ENCODE measurements at places on chromosomes 1 and 21.

- no peak for DNase-seq
Observed at GRCh38 chr1:82094136-82094535, 293.4 kb downstream of the ADGRL2 start.

DNA sequence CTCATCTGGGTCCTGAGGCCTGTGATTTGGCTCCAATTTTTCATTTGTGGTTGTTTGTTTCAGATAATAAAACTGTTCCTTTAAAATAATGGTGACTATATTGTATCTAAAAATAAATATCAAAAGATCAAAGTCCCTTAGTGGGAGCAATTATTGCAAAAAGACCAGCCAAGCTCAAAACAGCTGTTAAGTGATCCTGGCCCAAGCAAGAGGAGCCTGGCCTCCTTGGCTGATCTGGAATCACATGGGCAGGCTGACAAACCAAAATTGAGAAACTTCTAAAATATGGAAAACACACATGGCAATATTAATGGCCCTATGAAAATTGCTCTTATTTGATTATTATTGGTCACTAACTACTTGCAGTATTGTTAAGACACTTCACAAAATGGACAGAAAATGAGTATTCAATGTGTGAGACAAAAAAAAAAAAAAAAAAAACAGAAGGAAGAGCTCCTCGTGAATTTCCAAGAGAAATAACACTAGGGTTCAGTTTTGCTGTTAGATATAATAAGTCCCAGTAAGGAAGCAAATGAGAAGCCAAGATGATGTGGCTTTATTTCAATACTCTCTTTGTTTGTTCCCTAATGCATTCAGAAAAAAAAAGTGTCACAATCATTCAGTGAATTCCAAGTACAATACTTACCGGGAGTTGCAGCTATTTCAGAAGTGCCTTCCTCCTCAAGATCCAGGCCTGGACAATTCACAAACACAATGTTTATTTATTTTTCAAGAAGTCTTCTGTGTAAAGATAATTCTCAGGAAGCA is 105.1 kb downstream of the SEC16B start:
- no peak for DNase-seq

DNA sequence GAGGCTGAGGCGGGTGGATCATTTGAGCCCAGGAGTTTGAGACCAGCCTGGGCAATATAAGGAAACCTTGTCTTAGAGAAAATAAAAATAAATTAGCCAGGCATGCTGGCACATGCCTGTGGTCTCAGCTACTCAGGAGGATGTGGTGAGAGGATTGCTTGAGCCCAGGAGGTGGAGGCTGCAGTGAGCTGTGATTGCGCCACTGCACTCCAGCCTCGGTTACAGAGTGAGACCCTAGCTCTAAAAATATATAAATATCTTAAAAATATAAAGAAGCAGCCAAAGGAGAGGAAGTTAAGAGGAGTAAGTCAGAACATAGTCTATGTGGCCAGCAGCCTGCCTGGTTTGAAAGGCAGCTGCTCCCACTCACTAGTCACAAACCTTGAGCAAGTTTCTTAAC is 4.5 kb upstream of the IL10RB start:
- DNase-seq = no peak

DNA sequence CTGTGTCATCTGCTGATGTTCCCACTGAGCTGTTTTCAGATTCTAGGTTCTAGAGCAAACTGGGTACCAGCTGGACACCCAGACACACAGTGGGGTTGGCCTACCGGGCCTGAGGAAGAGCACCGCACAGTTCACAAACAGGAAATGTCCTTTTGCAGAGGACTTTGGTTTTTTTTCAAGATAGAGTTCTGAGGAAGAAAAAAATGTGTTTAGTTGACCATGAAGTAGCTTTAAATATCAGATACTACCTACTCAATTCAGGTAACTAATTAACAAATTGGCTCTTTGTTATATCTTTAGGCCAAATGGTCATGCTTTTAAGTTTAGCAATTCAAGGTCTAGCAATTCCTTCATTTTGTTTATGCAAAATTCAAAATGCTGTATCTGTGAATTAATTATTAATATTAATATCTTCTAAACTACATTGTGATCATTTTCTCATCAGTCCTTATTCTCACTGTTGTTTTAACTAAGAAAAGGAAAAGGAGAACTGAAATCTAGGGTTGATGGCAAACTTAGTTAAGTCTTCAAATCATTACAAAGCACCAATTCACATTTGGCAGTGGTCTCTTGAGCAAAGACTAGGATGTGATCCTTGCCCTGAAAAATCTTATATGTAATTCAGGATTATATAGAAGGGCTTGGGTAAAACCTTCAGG is 17.2 kb upstream of the NCF2 start:
- no peak for DNase-seq

DNA sequence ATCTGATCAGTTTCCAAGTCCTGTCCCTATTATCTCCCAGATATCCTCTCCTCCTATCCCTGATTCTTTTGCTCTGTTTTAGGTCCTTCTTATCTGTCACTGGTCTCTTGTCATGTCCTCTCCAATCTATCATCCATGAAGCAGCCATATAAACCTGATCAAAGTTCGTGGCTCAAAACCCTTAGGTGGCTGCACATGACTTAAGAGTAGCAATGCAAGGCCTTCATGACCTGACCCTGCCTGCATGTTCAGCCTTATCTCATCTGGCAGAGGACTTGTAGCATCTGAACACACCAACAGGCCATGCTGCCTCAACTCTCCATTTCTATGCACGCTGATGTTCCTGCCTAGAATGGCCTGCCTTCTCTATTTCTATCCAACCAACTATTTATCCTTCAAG is 65.2 kb downstream of the NOS1AP start:
- no peak for DNase-seq

- DNase-seq = no peak
Observed at GRCh38 chr1:55559161-55559611, 344.0 kb upstream of the USP24 start.

DNA sequence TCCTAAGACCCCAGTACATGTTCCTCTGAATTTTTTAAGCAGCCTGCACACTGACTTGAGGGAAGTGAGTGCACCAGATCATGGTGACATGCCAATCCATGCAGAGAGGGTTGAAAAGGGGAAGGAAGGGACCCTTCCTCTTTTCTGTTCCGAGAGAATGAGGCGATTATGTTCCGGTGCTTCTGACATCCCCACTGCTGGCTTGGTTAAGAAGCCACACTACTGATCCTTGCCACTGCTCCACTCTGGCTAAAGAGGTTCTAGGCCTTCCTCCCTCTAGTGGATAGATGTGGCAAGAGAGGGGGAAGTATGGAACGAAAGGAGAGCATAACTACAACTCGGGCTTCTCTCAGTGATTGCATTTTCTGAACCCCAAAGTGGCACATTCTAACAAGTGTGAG is 1.8 kb upstream of the CYB5R1 start:
- DNase-seq = peak; percentile 77

- no peak for DNase-seq
Observed at GRCh38 chr1:10860682-10861081, 64.2 kb upstream of the CASZ1 start.

DNA sequence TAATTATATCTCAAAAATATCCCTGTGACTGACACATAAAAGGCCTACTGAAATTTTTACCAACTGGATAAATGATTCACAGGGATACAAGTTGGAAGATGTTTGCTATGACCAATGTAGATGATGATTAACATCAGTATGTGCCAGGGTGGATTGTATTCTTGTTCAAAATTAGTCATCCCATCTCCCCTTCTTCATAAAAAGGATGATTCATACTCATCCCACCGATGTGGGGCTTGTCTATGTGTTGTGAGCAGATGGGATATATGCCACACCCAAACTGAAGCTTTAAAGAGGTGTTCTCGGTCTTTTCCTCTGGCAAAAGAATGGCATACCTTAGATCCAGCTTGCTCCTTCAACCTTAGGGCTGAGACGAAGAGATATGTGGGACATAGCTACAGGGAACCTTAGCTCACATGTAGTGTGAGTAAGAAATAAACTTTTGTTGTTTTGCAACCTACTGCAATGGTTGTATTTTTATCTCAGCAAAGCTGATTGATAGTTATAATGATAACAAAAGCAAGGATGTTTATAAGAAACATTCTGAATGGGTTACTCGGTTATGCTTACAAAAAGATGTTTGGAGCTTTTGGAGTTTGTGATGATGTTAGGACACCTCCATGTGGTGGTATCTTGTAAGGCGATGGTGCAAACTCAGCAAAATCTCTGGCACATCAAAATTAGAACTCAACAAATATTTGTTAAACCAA is 29.4 kb downstream of the SPATA17 start:
- peak; percentile 19 for DNase-seq

DNA sequence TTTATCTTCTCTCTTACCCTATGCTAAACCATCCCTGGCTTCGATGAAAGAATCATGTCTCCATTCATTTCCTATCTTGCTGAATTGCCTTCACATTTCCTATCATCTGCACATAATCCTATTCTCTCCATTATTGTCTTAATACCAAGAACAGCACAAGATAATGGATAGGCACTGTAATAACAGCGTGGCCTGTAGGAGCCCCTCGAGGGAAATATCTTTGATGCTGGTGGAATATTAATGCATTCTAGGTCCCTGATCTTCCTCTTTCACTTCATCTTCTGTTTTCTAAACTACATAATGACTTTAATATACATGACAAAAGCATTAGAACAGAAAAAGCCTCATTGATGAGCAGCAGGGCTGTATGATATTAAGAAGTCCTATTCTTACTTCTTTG is 720.6 kb downstream of the RWDD3 start:
- DNase-seq = no peak

GRCh38 chr1:204278958-204279357 is 65.2 kb upstream of the GOLT1A start:
- peak; percentile 67 for DNase-seq

DNA sequence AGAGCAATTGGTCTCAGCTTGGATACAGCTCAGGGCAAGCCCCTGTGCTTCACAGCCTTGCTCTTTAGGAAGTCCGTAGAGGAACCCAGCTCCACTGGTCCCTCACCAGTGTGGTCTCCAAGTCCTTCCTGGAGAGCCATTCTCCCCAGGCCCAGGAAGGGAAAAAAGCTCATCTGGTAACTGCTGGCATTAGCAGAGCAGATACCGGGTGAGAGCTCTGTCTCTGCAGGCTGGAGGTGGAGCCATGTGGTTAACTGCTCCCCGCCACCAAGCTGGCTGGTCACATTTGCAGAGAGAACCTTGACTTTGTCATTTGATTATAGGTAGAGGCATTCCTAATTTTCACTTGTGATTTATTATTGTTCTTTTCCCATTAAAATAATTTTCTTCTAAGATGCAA is 169.6 kb downstream of the ROR1 start:
- no peak for DNase-seq

GRCh38 chr1:188426561-188426960 is 1597.8 kb downstream of the PLA2G4A start:
- DNase-seq = no peak
